ENCODE measurements at places on chromosomes 5 and 9. TPM values are rescaled to one million over a fixed set of nuclear protein-coding genes. Genes with fewer than 3 reads are reported as not detected.

IL31RA gene
- total RNA-seq = not detected

GRCh38 chr5:15266229-15266628 is 233.8 kb upstream of the FBXL7 start:
- DNase-seq = no peak

DNA sequence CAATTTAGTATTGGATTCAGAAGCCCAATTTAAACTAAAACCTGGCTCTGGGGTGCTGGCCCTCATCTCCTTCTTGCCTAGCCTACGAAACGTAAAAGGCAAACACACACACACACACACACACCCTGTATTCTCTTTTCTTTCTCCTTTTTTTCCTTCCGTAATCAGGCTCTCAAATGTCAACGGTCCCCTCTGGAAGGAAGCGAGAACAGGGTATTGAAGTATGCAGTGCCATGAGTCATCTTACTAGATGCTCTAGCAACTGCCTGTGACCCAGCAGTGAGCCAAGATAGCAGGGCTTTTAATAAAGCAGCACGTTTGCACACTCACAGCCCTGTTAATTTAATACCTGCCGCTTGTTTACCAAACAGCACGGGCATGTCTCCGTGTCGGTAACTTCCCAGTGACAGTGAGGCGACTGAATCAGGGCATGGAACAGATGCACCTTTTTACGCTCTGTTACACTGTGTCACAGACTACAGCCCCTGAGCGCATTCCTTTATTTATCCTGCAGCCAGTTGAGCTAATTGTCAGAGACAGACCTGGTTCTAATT is 243.8 kb downstream of the BNC2 start:
- peak; percentile 29 for DNase-seq

DNA sequence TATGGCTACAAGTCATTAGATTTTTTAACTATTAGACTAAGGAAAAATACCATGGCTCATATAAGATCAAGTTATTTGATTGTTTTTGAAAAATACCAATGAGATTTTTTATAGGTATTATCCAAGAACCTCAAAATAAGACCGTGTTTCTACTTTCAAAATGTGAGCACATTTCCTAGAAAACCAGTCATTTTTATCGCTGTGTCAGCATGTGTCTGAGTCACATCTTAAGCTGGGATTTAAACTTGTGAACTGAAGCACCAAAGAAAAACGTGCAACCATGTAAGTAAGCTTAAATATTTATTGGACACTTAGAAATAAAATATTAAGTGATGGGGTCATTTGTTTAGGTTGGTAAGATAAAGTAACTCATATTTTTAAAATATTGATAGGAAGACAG is 1676.0 kb upstream of the NUDT12 start:
- no peak for DNase-seq

GRCh38 chr9:79977074-79977435 is 405.3 kb downstream of the TLE4 start:
- no peak for DNase-seq

All from left cardiac atrium (tissue), 4 donors.